Calu3 (cell line): ENCODE measurements at places on chromosomes 11 and 22. TPM values are rescaled to one million over a fixed set of nuclear protein-coding genes. Genes with fewer than 3 reads are reported as not detected.

The E2F8 gene
- 14.9 and 19.7 TPM in 2 replicates for total RNA-seq

The MS4A3 gene
- total RNA-seq = not detected in 2 replicates

The AQP11 gene
- 1.2 and 1.4 TPM in 2 replicates for total RNA-seq

The MMP11 gene
- 2.0 and 3.4 TPM in 2 replicates for total RNA-seq
